ENCODE measurements at places on chromosomes 6 and 20.

- no peak for DNase-seq
These were observed 933 bp upstream of the ADGRB3 start for GRCh38 chr6:68633972-68634725.

DNA sequence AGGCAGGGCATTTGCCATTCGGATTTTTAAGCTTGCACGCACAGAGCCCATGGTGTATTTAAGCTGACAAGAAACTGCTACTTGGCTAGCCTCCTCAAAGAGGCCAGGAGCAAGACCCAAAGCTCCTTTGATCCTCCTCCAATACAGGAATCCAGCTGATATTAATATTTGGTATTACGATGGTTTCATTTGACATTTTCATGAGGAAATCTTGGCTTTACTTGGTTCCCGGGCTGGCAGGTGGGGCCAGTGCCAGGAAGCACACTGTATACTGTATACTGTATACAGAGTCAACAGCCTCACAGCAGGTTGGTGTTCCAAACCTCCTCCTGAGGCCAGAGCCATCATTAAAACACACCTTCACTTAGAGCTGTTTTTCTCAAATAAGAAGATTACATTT is 138.2 kb upstream of the ARMC2 start:
- DNase-seq, result no peak

GRCh38 chr6:124119596-124119995 is 315.9 kb downstream of the NKAIN2 start:
- no peak for DNase-seq

DNA sequence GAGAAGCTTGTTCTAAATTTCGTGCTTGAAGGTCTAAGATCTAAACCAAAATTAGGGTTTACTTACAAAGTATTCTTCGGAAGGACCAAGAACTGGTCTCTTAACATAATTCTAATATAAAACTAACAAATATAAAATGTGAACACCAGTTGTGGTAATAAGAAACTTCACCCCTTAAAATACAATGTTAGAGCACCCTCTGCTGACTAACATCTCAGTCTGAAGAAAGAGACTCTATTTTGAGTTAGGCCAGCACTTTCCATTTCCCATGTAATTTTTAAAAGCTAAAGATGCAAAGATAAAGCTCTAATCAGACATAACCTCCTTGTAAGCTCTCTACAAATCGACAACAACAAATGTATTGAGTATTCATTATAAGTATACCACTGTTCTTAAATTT is 24.6 kb downstream of the ATG5 start:
- peak; percentile 68 for DNase-seq

GRCh38 chr6:137765059-137765458 is 102.0 kb upstream of the TNFAIP3 start:
- no peak for DNase-seq
